ENCODE measurements at places on chromosomes 4 and X.

DNA sequence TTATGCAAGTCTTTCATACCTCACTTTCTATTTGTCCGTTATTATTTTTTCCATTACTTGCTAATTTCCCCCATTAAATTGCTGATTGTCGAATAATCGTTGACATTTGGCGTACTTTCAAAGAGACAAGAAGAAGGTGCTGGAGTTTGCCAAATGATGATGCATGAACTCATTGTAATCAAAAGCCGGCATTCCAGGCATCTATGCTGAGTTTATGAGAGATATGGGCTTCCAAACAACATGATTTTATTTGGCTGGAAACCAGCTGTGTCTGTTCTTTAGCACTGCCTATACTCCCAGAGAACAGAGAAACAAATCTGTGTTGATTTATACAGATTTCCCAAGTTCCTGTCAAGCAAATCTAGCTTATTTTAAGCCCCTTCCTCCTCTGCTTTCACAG is 80.8 kb upstream of the RPS6KA3 start:
- DNase-seq = no peak

GRCh38 chr4:83276299-83277040 is 8.1 kb downstream of the COQ2 start:
- DNase-seq = no peak

GRCh38 chrX:97638621-97639020 is 754.9 kb downstream of the RPA4 start:
- no peak for DNase-seq

DNA sequence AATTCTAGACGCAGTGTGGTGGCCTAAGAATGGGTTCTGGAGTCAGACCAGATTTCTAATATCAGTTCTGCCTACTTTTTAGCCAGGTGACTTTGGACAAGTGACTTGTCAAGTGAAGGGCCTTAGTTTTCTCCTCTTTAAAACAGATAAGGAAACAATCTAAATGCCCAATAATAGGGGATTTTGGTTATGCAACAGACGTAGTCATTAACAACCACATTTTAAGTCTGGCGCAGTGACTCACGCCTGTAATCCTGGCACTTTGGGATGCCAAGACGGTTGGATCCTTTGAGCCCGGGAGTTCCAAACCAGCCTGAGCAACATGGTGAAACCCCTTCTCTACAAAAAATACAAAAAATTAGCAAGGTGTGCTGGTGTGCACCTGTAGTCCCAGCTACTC is 2.1 kb upstream of the ZMYM3 start:
- DNase-seq = no peak

Data from PC-9 (cell line).